ENCODE measurements at places on chromosomes 6 and 20.

GRCh38 chr6:111591901-111592461 lies 13.7 kb downstream of the TRAF3IP2 start:
- no peak for DNase-seq

GRCh38 chr6:84065693-84066290 lies 32.2 kb downstream of the MRAP2 start:
- no peak for DNase-seq

- no peak for DNase-seq
Measured at GRCh38 chr20:38569747-38570525, 11.1 kb upstream of the ADIG start.

DNA sequence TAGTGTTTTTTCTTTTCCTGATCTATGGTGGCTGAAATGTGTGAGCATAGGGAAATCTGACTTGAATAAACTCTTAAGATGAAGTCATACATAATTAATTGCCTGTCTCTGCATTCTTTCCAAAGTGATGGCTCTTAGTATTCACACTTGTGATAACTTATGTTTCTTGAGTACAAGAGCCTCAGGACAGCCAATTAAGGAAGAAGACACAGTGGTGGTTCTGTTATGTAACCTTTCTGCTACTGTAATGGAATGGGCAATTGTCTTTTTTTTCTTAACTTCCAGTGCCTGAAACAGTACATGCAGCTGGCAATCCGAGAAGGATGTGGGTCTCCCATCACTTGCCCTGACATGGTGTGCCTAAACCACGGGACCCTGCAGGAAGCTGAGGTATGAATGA lies 40.1 kb downstream of the RNF144B start:
- DNase-seq, result no peak

DNA sequence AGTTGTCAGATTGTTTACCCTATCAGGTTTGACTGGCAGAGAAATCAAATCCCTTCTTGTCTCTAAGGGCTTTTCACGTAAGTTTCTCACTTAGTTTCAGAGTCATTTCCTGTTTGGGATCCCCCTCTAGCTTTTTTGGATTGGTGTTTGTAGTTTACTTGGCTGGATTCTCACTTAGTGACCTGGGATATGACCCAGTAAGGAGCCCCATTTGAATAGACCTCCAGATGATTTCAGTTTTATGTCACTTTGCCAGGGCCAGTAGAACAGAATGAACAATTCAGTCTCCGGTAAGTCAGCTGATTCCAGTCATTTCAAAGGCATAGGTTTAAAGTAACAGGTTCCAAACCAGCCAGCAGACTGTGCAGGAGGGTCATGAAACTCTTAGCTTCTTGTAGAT lies 8.2 kb downstream of the FAM135A start:
- no peak for DNase-seq

- no peak for DNase-seq
Measured at GRCh38 chr6:65505736-65506135, 201.3 kb downstream of the EYS start.

DNA sequence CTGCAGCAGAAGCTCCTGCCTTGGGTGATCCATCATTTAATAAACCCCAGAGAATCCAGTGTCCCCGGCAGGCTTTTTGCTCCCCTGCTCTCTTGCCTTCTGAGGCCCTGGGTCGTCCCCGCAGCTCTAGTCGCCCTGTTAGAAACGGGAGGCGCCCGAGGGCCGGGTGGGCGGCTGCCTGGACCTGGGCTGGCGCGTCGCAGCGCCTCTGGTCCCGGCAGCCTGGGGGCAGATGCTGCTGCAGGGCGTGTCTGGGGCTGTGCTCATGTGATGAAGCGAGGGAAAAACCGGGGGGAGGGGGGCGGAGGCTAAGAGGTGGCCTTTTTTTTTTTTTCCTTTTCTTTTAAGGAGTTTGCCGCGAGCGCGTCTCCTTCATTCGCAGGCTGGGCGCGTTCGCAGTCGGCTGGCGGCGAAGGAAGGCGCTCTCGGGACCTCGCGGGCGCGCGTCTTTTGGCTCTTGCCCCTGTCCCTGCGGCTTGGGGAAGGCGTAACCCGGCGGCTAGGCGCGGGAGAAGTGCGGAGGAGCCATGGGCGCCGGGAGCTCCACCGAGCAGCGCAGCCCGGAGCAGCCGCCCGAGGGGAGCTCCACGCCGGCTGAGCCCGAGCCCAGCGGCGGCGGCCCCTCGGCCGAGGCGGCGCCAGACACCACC lies 394 bp downstream of the AKAP12 start:
- DNase-seq, result peak; percentile 54

- no peak for DNase-seq
Measured at GRCh38 chr20:1108437-1108920, 9.9 kb upstream of the PSMF1 start.

GRCh38 chr20:24954566-24954965 lies 5.5 kb downstream of the CST7 start:
- DNase-seq, result no peak
